ENCODE measurements at places on chromosomes 1 and 21. TPM values are rescaled to one million over a fixed set of nuclear protein-coding genes. Genes with fewer than 3 reads are reported as not detected.

The ADAMTS1 gene
- 96.3 TPM for total RNA-seq

The AKR7A3 gene
- total RNA-seq, result 1.4 TPM

The TPTE gene
- not detected for total RNA-seq

The ANXA9 gene
- 0.37 TPM for total RNA-seq

The SAMD11 gene
- total RNA-seq, result 0.20 TPM

The FCGR1A gene
- not detected for total RNA-seq

The ATG4C gene
- total RNA-seq, result 8.8 TPM

The APCS gene
- total RNA-seq, result not detected

The KRTAP19-1 gene
- total RNA-seq, result not detected

The ZSWIM5 gene
- 0.20 TPM for total RNA-seq

The ASCL5 gene
- total RNA-seq, result under 0.01 TPM

The LAMC2 gene
- 6.6 TPM for total RNA-seq

The KLHDC9 gene
- 0.20 TPM for total RNA-seq

The SAMD13 gene
- 1.4 TPM for total RNA-seq

The SLC26A9 gene
- under 0.01 TPM for total RNA-seq

The FMO3 gene
- total RNA-seq, result 0.20 TPM

The CD34 gene
- 0.39 TPM for total RNA-seq

The DPYD gene
- 76.4 TPM for total RNA-seq

The CHIA gene
- total RNA-seq, result not detected

The C1orf122 gene
- 8.1 TPM for total RNA-seq

The OR2M5 gene
- not detected for total RNA-seq

The PLA2G2A gene
- total RNA-seq, result not detected

The TCEA3 gene
- 3.1 TPM for total RNA-seq

The LRRC3 gene
- 1.2 TPM for total RNA-seq

The LDLRAD1 gene
- total RNA-seq, result not detected

The CELA3A gene
- not detected for total RNA-seq

The EDARADD gene
- not detected for total RNA-seq

The NHLH1 gene
- 0.20 TPM for total RNA-seq

The PIAS3 gene
- 19.8 TPM for total RNA-seq

Data from subcutaneous preadipocyte (primary cell).